Upper lobe of right lung (tissue), 1 donor: ENCODE measurements at places on chromosomes 2 and 18.

DNA sequence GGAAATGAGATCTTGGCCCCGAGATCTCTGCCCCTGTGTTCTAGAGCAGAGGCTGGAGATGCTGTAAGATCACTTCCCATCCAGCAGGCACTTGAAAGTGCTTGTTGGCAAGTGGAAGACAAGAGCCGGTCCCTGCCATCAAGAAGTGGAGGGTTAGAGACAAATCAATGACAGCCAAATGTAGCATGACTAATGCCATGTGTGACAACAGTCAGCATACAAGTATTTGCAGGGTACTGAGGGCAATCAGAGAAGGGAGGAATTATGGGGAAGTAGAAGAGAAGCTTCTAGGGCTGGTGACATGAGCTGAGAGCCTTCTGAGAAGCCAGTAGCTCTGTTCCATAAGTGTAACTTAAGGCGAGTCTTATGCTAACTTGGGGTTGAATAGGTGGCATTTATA is 58.6 kb downstream of the TMEM17 start:
- no peak overlapping the region for H3K4me3 ChIP-seq
- no peaks in the 10 kb centered on the region for H3K27me3 ChIP-seq
- H3K27ac ChIP-seq = no peak overlapping the region
- no peak for DNase-seq
- H3K4me1 ChIP-seq = no peaks in the 10 kb centered on the region

DNA sequence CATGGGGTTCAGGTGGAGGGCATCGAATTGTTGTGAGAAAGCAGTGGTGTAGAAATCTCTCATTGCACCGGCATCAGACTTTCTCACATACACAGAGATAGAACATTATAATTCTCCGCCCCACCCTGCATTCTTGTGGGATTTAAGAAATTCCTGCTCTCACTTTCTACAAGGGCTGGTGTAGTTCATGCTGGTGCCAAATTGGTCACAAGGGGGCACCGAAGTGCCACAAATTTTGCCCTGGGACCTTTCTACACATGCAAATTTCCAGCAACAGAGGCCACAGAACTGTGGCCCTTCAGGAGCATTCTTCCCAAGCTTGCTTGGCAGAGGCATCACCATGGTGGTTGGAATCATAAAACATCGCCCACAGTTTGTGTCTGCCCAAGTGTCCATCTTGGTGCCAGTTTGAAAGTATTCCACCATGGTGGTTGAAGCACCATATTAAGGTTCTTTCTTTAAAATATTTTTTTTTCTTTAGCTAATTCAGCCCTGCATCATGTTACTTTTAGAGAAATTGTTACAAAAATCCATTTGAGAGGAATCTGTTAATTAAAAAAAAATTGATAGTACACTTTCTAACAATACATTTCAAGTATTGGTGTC is 521.2 kb upstream of the FANCL start:
- H3K4me1 ChIP-seq = no peaks in the 10 kb centered on the region
- no peaks in the 10 kb centered on the region for H3K36me3 ChIP-seq
- H3K27me3 ChIP-seq = no peaks in the 10 kb centered on the region
- peak; percentile 64 for DNase-seq
- H3K4me3 ChIP-seq = no peak overlapping the region

DNA sequence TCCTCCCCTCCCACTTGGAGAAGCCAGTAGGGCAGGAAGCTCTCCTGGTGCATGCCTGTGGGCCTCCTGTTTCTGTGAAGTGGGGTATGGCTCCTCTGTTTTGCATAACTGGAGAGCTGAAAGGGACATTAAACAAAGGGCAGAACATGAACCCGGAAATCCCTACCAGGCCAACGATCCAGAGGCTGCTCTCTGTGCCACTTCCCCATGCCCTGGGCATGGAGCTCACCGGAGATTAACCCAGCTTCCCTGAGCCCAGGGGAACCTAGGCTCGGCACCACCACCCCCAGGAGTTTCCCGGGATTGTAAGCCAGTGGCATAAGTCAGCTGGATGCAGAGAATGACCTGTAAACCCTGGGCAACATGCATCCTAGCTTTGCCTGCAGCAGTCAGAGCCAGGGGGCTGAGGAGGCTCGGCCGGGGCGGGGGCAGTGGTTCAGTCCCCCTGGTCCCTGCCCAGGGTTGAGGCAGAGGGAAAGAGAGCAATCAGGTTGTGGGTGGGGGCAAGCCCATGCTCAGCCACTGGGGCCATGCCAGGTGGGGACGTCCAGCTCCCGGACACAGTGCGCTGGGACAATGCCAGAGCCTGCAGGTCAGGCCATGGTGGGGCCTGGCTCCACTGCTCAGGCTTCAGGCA is 49.5 kb downstream of the TIMM21 start:
- no peaks in the 10 kb centered on the region for H3K4me1 ChIP-seq
- peaks cover 5% of the 10 kb centered on the region for H3K27me3 ChIP-seq
- DNase-seq = peak; percentile 73
- H3K4me3 ChIP-seq = no peak overlapping the region

- H3K4me3 ChIP-seq = no peak overlapping the region
- no peaks in the 10 kb centered on the region for H3K27me3 ChIP-seq
- no peak overlapping the region for H3K27ac ChIP-seq
- no peak for DNase-seq
- peaks cover 12% of the 10 kb centered on the region for H3K4me1 ChIP-seq
These were observed 123.8 kb downstream of the ARL4C start for GRCh38 chr2:234373060-234373459.

DNA sequence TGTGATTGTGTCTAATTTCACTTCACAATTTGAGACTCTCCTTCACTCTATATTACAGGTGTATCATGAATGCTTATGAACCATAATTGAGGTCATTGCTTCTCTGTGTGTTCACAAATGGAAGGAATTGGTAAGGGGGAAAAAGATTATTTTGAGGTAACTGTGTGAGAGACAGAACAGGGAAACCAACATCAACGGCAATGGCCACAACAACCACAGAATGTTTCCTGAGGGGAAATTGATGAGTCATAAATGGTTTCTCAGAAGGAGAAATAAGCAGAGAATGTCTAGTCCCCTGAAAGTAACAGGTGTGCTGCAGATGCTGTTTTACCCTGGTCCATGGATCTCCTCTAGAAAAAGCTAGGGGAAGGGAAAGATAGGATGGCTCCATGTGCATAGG is 361.2 kb upstream of the GALNT5 start:
- H3K4me1 ChIP-seq = no peaks in the 10 kb centered on the region
- no peak overlapping the region for H3K27ac ChIP-seq
- no peak overlapping the region for H3K4me3 ChIP-seq
- H3K27me3 ChIP-seq = no peaks in the 10 kb centered on the region
- DNase-seq = no peak
- H3K36me3 ChIP-seq = no peaks in the 10 kb centered on the region

DNA sequence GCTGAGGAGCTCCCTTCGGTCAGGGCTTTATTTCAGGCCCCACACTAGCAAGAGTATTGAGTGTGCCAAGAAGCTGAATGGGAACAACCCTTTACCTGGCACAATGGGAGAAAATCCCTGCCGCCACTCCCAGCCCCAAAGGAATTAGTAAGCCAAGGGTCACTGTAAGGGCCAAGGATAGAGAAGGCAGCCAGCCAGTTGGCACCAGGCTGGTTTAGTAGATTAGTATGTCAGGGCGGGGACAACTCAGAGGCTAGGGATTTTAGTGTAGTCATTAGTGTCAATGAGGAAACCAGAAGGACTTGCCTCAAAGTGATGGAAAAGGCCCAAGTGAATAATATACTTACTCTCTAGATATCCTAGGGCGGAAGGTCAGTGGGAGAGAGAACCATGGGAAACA is 34.9 kb upstream of the CYP26B1 start:
- no peaks in the 10 kb centered on the region for H3K4me1 ChIP-seq
- H3K27me3 ChIP-seq = no peaks in the 10 kb centered on the region
- no peak overlapping the region for H3K27ac ChIP-seq
- DNase-seq = no peak
- H3K4me3 ChIP-seq = no peak overlapping the region
- peaks cover 12% of the 10 kb centered on the region for H3K36me3 ChIP-seq

DNA sequence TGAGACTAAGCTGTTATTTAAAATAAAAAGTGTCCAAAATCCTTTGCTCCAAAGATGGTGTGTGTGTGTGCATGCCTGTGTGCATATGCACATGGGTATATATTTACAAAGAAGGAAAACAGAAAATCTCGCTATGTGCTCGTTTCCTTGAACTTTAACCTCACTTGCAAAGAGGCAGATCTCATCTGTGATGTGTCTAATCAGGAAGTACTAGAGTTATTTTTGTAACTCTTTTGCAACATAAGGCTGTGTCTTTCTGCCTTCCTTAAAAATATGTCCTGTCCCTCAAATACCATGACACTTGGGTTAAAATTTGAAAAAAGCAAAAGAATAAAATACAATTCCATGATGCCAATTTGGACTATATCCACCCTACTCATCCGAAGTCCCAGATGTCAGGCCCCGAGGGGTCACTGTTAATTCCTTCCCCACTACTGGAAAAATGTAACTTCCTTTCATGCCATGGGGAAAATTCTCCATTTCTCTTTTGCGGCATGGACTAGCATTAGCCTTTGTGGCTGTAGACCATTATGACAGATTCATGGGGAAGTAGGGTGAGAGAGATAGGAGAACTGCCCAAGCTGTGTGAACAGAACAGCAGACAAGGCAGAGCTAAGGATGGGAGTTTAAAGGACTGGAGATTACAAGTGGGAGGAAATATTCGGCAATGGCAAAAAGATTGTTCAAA is 191.3 kb downstream of the MYO1B start:
- H3K36me3 ChIP-seq = no peaks in the 10 kb centered on the region
- peak overlapping the region; percentile 39 for H3K27ac ChIP-seq
- no peak overlapping the region for H3K4me3 ChIP-seq
- no peaks in the 10 kb centered on the region for H3K4me1 ChIP-seq

- no peaks in the 10 kb centered on the region for H3K27me3 ChIP-seq
- no peaks in the 10 kb centered on the region for H3K4me1 ChIP-seq
- no peak for DNase-seq
- no peak overlapping the region for H3K4me3 ChIP-seq
- no peaks in the 10 kb centered on the region for H3K36me3 ChIP-seq
These were observed 117.9 kb downstream of the LRATD1 start for GRCh38 chr2:14750433-14750832.
